Activated naive CD8-positive, alpha-beta T cell treated with anti-CD3 and anti-CD28 coated beads for 36 hours (primary cell): ENCODE measurements at places on chromosomes 3 and 15. TPM values are rescaled to one million over a fixed set of nuclear protein-coding genes. Genes with fewer than 3 reads are reported as not detected.

DNA sequence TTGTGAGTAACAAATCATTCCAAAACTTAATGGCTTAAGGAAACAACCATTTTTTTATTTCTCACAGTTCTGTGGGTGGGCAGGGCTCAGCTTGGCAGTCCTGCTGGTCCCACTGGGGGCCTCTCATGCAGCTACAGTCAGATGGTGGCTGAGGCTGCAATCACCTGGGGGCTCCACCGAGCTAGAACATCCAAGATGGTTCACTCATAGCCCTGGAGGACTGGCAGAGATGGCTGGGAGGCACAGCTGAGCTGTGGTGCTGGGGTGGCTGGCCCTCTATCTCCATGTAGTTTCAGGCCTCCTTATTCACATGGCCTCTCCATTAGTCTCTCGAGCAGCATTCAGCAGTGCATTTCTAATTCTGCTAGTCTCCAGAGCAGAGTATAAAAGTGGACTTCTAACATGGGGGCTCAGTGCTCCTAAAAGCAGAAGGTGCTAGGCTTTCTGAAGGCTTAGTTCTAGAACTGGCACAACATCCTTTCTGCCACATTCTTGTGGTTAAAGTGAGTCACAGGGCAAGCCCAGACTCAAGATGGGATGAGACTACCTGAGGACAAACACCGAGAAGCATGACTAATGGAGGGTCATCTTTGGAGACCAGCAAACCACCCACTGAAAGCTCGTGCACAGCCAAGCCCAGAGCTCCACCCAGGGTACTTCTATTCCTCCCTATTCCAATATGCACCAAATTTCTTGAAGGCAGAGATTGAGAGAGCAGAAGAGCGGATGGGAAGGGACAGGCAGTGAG lies 6.3 kb downstream of the CAV3 start:
- DNase-seq, result no peak

Gene SLC28A2
- total RNA-seq, result not detected

DNA sequence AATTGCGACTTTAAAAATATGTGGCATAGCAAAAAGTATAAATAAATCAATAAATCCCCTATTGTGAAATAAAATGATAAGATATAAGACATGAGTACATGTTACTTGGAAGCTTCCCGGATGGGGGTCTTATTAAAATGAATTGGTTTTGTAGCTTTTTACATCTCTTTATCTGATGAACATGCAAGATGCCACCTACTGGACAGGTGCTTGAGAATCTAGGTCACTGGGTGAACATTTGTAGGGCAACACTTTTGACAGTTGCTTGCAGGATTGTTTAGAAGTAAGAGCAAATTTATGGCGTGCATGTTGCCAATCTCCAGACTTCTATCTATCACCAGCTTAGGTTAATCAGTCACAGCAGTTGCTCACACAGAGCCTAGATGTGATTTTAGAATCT lies 362.7 kb upstream of the SUCLG2 start:
- no peak for DNase-seq

- no peak for DNase-seq
Observed at GRCh38 chr15:69510556-69510955, 57.9 kb downstream of the RPLP1 start.

Gene NEO1
- 4.7 TPM for total RNA-seq

DNA sequence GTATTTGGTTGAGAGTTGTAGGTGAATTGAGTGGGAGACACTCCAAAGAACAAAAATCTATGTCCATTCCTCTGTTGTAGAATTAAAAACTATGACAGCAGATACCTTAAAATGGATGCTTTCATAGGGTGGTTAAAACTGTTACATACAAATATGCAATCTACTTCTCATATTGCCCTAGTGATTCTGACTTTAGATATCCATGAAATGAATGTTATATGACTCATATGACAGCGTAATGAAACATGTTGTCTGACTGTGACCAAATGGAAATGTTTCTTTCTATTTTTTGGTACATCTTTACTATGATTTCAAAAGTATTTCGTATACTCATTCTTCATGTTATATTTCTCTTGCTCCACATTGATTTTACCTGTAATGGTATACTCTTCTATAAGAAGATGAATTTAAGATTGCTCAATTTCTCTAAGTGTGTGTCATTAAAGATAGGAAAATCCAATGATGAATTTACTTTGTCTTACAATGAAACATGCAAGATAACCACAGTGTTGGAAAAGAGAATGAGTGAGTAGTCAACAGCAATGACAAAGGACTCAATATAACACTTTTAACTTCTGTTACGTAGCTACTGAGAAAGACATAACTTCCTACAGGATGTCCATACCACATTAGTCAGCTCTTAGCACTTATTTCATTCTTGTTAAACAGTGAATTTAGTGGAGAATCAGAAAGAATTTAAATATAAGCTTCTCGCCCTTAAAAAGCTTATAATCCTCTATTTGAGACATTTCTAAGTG lies 79.3 kb upstream of the LSAMP start:
- no peak for DNase-seq

Gene PRRT3
- total RNA-seq, result 8.0 TPM

DNA sequence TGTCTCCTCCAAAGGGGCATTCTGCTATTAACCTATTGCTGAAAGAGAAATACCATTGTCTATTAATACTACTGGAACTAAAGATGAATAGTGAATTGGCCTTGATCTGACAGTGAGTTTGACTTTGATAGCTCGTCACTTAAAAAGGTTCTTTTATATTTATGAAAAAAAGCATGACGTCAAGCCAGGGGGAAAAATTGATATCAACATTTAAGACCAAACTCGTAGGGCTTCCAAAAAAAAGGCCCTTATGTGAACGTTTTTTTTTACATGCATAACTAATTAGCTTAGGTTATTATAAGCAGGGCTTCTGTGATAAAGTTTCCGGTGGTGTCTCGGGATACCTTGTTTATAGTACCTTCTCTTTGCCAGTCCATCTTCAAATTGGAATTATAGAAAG lies 63.3 kb upstream of the SAMMSON start:
- no peak for DNase-seq

DNA sequence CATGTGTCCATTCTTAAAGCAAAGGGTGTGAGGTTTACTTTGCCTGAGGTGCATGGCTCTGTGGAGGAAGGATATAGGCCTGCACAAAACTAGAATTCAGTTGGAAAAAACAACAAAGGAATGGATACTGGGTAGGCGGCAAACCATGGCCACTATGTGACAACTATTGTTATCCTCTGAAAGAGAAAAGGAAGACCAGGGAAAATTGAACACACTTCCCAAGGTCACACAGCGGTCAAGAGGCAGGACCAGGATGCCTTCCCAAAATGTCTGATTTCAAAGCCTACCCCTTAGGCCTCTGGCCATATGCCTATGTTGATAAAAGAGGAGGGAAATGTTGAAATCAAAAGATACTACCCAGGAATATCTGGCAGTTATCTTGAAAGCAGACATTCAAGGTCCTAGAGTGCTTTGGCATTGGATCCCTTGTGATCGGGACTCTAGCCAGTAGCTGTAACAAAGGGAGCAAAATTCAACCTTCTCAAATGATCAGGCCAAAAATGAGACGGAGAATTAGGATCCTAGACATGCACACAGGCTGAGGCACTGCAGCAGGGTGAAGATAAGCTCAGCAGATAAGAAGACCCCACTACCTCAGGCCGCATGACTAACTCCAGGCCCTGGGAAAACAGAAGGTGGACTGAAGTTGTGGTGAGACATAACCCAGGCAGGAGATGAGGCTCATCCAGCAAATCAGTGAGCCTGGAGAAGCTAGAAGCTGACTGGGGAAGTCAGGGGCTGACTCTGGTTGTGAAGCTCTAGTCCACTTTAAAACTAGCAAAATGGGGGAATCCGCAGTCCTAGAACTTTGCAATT lies 292.2 kb downstream of the NEK10 start:
- DNase-seq, result no peak

GRCh38 chr15:25397100-25397499 lies 41.7 kb downstream of the UBE3A start:
- no peak for DNase-seq

Gene KLHL6
- total RNA-seq, result 26.6 TPM

DNA sequence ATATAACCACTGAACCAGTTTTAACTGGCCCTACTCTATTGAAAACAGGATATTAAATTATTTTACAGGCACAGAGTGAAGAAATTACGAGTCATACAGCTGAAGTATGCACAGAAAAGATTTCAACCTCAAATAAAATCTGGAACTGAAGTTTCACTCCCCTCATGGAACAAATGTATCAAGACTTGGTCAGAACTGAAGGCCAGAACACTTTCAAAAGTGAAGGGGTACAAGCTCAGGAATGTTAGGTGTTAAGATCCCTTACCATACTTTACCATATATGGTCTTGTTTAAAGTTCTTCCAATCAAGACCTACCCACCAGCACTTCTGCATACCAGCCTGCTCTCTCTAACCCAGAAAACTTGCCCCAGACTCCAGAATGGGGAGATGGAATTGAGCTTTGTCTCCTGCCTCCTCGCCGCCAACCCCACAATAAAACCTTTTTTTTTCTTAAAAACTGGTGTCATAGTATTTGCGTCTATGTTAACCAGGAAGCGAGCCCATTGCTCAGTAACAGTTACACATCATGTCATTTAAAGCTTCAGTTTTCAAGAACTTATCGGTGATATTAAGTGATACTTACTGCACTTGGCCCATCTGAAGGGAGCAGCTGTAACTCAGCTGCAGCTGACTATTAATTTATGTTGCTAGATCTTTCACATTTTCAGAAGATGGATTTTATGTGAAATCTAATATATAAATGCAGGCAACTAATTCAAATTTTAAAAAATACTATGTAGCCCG lies 59.9 kb downstream of the OXSM start:
- DNase-seq, result no peak

DNA sequence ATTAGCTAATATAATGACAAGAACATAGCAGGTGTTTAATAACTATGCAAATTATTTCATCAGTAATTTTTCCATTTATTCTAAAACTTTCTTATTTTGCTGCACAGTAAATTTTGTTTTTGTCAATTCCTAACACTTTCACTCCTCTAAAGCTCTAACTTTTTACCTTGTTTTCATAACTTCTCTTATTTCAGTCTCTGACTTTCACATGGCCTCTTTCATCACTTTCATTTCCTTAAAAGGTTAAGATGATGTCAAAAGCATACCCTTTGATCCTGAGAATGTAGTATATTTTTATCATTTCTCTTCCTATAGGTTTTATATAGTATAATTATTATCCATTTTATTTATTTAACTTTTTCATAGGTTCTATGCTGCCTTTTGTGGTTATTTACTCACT lies 1325.8 kb upstream of the ALCAM start:
- DNase-seq, result no peak

GRCh38 chr15:71597637-71598036 lies 212.7 kb upstream of the NR2E3 start:
- no peak for DNase-seq

GRCh38 chr3:195352895-195353488 lies 82.0 kb upstream of the XXYLT1 start:
- DNase-seq, result no peak
